ENCODE measurements at places on chromosomes 6 and 20. TPM values are rescaled to one million over a fixed set of nuclear protein-coding genes. Genes with fewer than 3 reads are reported as not detected.

Gene HCK
- total RNA-seq: 0.50 TPM

- DNase-seq: no peak
- no peaks in the 10 kb centered on the region for H3K4me1 ChIP-seq
- no peak overlapping the region for H3K4me3 ChIP-seq
- peaks cover 12% of the 10 kb centered on the region for H3K27me3 ChIP-seq
Observed at GRCh38 chr6:90915224-90915915, 328.5 kb upstream of the MAP3K7 start.

- H3K36me3 ChIP-seq: no peaks in the 10 kb centered on the region
- peaks cover 15% of the 10 kb centered on the region for H3K27me3 ChIP-seq
- no peak for DNase-seq
- no peak overlapping the region for H3K27ac ChIP-seq
- H3K4me3 ChIP-seq: no peak overlapping the region
- no peaks in the 10 kb centered on the region for H3K4me1 ChIP-seq
Observed at GRCh38 chr6:63813566-63814120, 178.0 kb downstream of the PHF3 start.

Gene SLC22A16
- not detected for total RNA-seq

- DNase-seq: no peak
- no peak overlapping the region for H3K27ac ChIP-seq
- no peaks in the 10 kb centered on the region for H3K4me1 ChIP-seq
- no peak overlapping the region for H3K4me3 ChIP-seq
- no peaks in the 10 kb centered on the region for H3K27me3 ChIP-seq
Observed at GRCh38 chr6:3294921-3295871, 36.4 kb downstream of the PSMG4 start.

Gene HMGCLL1
- total RNA-seq: not detected

Gene RREB1
- total RNA-seq: 16.0 TPM

Gene TFAP2A
- 0.35 TPM for total RNA-seq

- H3K27me3 ChIP-seq: no peaks in the 10 kb centered on the region
- no peak for DNase-seq
- no peaks in the 10 kb centered on the region for H3K36me3 ChIP-seq
- H3K4me1 ChIP-seq: no peaks in the 10 kb centered on the region
- no peak overlapping the region for H3K4me3 ChIP-seq
Observed at GRCh38 chr20:63405102-63405730, 44.1 kb upstream of the CHRNA4 start.

Gene TRIM10
- total RNA-seq: not detected

DNA sequence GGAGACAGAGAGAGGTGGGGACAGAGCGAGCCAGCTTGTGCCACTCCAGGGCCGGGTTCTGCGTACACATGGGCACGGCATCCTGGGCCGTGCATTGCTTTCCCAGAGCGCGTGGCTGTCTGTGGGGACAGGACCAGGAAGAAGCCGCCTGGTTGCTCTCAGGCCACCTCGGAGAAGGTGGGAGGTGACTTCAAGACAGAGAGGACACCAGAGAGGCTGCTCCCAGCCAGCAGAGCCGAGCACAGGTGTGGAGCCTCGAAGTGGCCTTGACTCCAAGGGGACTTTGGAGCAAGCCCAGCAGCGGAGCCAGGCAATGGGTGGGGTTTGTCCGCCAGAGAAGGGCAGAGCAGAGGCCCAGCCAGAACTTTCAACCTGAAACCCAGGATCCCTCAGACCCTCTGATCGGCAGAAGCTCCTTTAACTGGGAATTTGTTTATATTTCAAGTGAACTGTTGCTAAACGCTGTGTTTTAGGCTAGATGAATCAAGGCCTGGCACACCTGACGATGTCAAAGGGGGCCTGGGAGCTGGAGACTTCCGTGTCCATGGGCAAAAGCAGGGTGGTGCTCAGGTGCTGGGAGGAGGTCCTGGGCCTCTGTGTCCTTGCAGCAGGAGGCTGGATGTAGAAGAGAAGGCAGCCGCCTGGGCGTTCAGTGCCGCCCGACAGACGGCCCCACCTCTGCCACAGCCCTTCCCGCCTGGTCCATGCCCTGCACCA lies 262.1 kb downstream of the DLL1 start:
- H3K4me1 ChIP-seq: no peaks in the 10 kb centered on the region
- no peak overlapping the region for H3K27ac ChIP-seq
- no peaks in the 10 kb centered on the region for H3K27me3 ChIP-seq
- no peaks in the 10 kb centered on the region for H3K36me3 ChIP-seq

DNA sequence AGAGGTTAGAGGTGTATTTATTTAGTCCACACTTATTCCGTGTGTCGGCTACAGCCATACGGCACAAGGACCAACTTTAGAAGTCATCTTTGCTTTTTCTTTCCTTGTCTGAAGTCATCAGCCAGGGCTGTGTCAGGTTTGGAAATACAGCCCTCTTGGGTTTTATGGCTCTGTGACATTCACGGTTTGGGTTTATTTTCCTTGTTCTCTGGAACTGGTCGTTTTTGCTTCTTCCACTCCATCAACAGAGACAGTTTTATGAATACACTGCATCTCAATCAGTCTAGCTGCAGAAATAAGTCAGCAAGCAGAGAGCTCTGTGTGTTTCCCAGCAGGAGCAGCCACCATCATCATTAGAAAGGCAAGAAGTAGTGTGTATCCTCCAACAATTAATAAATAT lies 132.5 kb downstream of the TBC1D7 start:
- no peaks in the 10 kb centered on the region for H3K36me3 ChIP-seq
- H3K4me3 ChIP-seq: no peak overlapping the region
- H3K4me1 ChIP-seq: no peaks in the 10 kb centered on the region
- H3K27ac ChIP-seq: no peak overlapping the region
- peaks cover 14% of the 10 kb centered on the region for H3K27me3 ChIP-seq
- no peak for DNase-seq

DNA sequence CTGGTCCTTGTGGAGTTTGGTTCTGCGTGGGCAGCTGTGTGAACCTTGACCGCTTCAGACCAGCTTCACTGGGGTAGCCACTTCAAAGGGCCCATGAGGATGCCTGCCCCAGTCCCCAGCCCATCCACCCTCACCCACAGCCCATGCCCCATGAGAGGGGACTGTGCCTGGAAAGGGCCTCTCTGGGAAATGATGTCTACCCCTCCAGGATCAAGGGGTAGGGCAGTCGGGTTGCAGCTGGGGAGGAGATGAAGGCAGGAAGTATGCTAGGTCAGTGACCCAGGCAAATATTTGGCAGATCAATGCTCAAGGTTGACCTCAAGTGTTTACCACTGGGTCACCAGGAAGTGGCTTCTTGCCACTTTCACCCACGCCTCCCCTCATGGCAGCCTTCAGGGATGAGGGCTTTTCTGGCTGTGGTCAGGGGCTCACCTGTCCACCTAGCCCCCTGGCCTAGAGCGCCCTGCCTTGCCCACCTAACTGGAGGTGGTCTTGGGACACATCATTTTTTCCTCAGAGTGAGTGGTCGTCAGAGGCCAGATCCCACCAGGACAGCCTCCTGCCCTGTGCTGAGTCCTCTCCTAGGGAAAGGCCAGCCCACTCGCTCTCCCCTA lies 109.5 kb downstream of the SNX5 start:
- H3K36me3 ChIP-seq: no peaks in the 10 kb centered on the region
- peaks cover 16% of the 10 kb centered on the region for H3K4me1 ChIP-seq
- H3K27ac ChIP-seq: no peak overlapping the region
- no peak overlapping the region for H3K4me3 ChIP-seq

GRCh38 chr20:59221049-59221706 lies 57.6 kb downstream of the ZNF831 start:
- no peak overlapping the region for H3K27ac ChIP-seq
- H3K36me3 ChIP-seq: no peaks in the 10 kb centered on the region
- H3K27me3 ChIP-seq: peaks cover 6% of the 10 kb centered on the region
- DNase-seq: no peak
- H3K4me3 ChIP-seq: peak overlapping the region; percentile 82

Gene ADGB
- not detected for total RNA-seq

DNA sequence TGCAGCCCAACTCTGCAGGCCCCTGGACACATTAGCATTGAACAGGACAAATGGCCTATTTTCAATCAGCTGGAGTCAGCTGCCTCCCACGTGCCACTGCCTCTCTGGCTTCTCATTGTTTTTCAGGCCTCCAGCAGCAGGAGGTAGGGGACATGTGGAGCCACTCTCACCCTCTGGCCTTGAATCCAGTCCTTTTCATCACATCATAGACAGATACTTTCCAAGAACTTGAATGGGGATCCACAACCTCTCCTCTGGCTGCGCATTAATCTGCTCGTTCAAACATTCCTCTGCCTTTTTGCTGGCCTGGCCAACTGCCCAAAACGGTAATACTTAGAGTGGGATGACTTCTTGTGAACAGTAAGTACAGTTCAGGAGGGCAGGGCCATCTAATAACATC lies 592.3 kb downstream of the PKHD1 start:
- H3K36me3 ChIP-seq: no peaks in the 10 kb centered on the region
- no peak overlapping the region for H3K27ac ChIP-seq
- H3K27me3 ChIP-seq: no peaks in the 10 kb centered on the region
- H3K4me1 ChIP-seq: no peaks in the 10 kb centered on the region
- no peak for DNase-seq

- H3K4me1 ChIP-seq: no peaks in the 10 kb centered on the region
- no peak overlapping the region for H3K27ac ChIP-seq
- DNase-seq: no peak
- no peaks in the 10 kb centered on the region for H3K36me3 ChIP-seq
- no peak overlapping the region for H3K4me3 ChIP-seq
Observed at GRCh38 chr6:127147534-127147933, 29.1 kb downstream of the RSPO3 start.

Gene EPB41L1
- 0.51 TPM for total RNA-seq

Gene OR2B6
- 0.35 TPM for total RNA-seq

Gene DDX27
- 49.6 TPM for total RNA-seq

- no peaks in the 10 kb centered on the region for H3K36me3 ChIP-seq
- H3K4me1 ChIP-seq: no peaks in the 10 kb centered on the region
- no peak overlapping the region for H3K27ac ChIP-seq
- H3K27me3 ChIP-seq: no peaks in the 10 kb centered on the region
Observed at GRCh38 chr6:125074120-125074519, 79.5 kb upstream of the TPD52L1 start.

Gene TFAP2C
- not detected for total RNA-seq

- no peaks in the 10 kb centered on the region for H3K4me1 ChIP-seq
- H3K36me3 ChIP-seq: no peaks in the 10 kb centered on the region
- DNase-seq: no peak
- no peak overlapping the region for H3K27ac ChIP-seq
- H3K4me3 ChIP-seq: no peak overlapping the region
- peaks cover 6% of the 10 kb centered on the region for H3K27me3 ChIP-seq
Observed at GRCh38 chr20:40776466-40777457, 87.7 kb upstream of the MAFB start.

GRCh38 chr6:7721649-7722048 lies 4.2 kb upstream of the BMP6 start:
- H3K36me3 ChIP-seq: peaks cover 1% of the 10 kb centered on the region
- H3K4me3 ChIP-seq: no peak overlapping the region
- peaks cover 12% of the 10 kb centered on the region for H3K4me1 ChIP-seq
- peaks cover 75% of the 10 kb centered on the region for H3K27me3 ChIP-seq

GRCh38 chr6:21331235-21331634 lies 262.3 kb upstream of the SOX4 start:
- H3K27ac ChIP-seq: no peak overlapping the region
- H3K36me3 ChIP-seq: no peaks in the 10 kb centered on the region
- no peaks in the 10 kb centered on the region for H3K27me3 ChIP-seq
- DNase-seq: no peak
- H3K4me3 ChIP-seq: no peak overlapping the region
- no peaks in the 10 kb centered on the region for H3K4me1 ChIP-seq

DNA sequence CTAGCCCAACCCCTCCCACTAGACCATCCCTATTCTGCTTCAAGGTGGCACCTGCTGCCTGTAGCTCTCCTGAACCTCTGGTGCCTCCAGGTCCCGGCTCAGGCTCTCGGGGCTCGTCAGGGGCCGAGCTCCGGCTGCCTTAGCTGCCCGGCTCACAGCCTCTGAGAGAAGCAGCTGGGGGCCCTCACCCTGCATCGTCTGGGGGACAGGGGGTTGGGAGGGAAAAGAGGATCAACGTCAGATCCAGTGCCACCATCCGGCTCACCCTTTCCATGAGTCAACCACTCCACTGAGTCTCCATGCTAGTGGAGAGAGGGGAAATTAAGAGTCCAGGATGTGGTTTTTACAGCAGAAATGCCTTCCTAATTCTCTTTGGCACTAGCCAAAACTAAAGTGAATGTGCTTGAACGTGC lies 13.0 kb downstream of the BAG6 start:
- H3K4me1 ChIP-seq: peaks cover 5% of the 10 kb centered on the region
- no peaks in the 10 kb centered on the region for H3K27me3 ChIP-seq
- peaks cover 15% of the 10 kb centered on the region for H3K36me3 ChIP-seq
- H3K27ac ChIP-seq: peak overlapping the region; percentile 66
- DNase-seq: no peak

Gene HNF4A
- total RNA-seq: not detected

Gene CBLN4
- total RNA-seq: not detected

Gene GTSF1L
- total RNA-seq: not detected

Gene ZSCAN23
- total RNA-seq: 2.5 TPM

Gene SLC26A8
- not detected for total RNA-seq

DNA sequence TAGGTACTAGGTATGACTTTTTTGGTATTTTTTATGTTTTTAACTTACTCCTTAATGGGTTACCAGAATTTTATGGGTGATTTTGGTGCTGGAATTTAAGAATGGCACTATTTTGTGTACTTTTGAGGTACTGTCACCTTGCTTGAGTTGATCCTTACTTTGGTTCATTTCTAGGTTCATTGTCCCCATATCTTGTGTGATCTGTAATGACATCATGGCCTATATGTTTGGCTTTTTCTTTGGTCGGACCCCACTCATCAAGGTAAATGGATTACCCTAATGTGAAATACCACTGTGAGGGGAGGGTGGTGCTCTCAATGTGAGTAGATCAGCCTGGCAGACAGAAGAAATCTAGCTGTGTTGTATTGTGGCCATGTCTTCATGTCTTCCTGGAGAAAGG lies 57.9 kb downstream of the CDS2 start:
- H3K27ac ChIP-seq: peak overlapping the region; percentile 64
- no peak overlapping the region for H3K4me3 ChIP-seq
- peaks cover 5% of the 10 kb centered on the region for H3K4me1 ChIP-seq
- no peaks in the 10 kb centered on the region for H3K27me3 ChIP-seq
- no peaks in the 10 kb centered on the region for H3K36me3 ChIP-seq
- no peak for DNase-seq

GRCh38 chr20:40953416-40953815 lies 75.2 kb upstream of the TOP1 start:
- H3K36me3 ChIP-seq: peaks cover 4% of the 10 kb centered on the region
- H3K27ac ChIP-seq: no peak overlapping the region
- no peak for DNase-seq

Gene FAXC
- total RNA-seq: not detected

Gene CALHM4
- not detected for total RNA-seq

Gene PDE7B
- total RNA-seq: 4.2 TPM

Gene DEFB110
- not detected for total RNA-seq

DNA sequence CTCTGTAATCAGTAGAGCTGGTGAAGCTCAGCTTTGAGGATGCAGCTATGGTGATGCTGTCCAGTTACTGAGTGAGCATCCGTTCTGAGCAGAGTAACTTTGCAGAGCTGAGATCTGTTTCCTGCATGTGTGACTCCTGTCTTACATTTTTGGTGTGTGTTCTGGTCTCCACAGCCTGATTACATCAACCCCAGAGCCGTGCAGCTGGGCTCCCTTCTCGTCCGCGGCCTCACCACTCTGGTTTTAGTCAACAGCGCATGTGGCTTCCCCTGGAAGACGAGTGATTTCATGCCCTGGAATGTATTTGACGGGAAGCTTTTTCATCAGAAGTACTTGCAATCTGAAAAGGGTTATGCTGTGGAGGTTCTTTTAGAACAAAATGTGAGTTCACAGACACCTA lies 81.6 kb downstream of the FAM120B start:
- no peak overlapping the region for H3K4me3 ChIP-seq
- DNase-seq: no peak
- H3K36me3 ChIP-seq: peaks cover 2% of the 10 kb centered on the region
- H3K27ac ChIP-seq: no peak overlapping the region
- no peaks in the 10 kb centered on the region for H3K4me1 ChIP-seq

- peaks cover 3% of the 10 kb centered on the region for H3K36me3 ChIP-seq
- no peak for DNase-seq
- no peak overlapping the region for H3K27ac ChIP-seq
- no peak overlapping the region for H3K4me3 ChIP-seq
Observed at GRCh38 chr6:13283331-13283730, 45.0 kb downstream of the TBC1D7 start.

Data from activated T-cell treated with anti-CD3 and anti-CD28 coated beads, Interleukin-2, amount 50 U/mL, for 72 hours (primary cell).